ENCODE measurements at places on chromosomes 1 and 21. TPM values are rescaled to one million over a fixed set of nuclear protein-coding genes. Genes with fewer than 3 reads are reported as not detected.

PRDM16 gene
- polyA plus RNA-seq, result not detected

CFAP57 gene
- polyA plus RNA-seq, result 0.36 TPM

MYBPH gene
- polyA plus RNA-seq, result not detected

DNA sequence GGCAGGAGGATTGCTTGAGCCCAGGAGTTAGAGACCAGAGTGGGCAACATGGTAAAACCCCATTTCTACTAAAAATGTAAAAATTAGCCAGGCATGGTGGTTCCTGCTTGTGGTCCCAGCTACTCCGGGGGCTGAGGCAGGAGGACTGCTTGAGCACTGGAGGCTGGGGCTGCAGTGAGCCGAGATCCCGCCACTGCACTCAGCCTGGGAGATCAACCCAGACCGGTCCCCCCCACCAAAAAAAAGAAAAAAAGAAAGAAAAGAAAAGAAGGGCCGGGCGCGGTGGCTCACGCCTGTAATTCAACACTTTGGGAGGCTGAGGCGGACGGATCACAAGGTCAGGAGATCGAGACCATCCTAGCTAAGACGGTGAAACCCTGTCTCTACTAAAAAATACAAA lies 1.8 kb upstream of the GMEB1 start:
- H3K27me3 ChIP-seq, result no peaks in the 10 kb centered on the region
- H3K4me1 ChIP-seq, result peaks cover 5% of the 10 kb centered on the region

TMEM125 gene
- polyA plus RNA-seq, result not detected

GRCh38 chr1:241167121-241167630 lies 189.8 kb downstream of the RGS7 start:
- peaks cover 2% of the 10 kb centered on the region for H3K4me1 ChIP-seq
- no peak overlapping the region for H3K4me3 ChIP-seq
- no peak for DNase-seq
- no peak overlapping the region for H3K27ac ChIP-seq
- H3K36me3 ChIP-seq, result no peaks in the 10 kb centered on the region

HES2 gene
- polyA plus RNA-seq, result 0.03 TPM

- no peaks in the 10 kb centered on the region for H3K36me3 ChIP-seq
- no peak overlapping the region for H3K4me3 ChIP-seq
- peaks cover 19% of the 10 kb centered on the region for H3K4me1 ChIP-seq
- DNase-seq, result no peak
- H3K27me3 ChIP-seq, result peaks cover 14% of the 10 kb centered on the region
Measured at GRCh38 chr1:47687631-47688460, 250.0 kb downstream of the FOXD2 start.

DNA sequence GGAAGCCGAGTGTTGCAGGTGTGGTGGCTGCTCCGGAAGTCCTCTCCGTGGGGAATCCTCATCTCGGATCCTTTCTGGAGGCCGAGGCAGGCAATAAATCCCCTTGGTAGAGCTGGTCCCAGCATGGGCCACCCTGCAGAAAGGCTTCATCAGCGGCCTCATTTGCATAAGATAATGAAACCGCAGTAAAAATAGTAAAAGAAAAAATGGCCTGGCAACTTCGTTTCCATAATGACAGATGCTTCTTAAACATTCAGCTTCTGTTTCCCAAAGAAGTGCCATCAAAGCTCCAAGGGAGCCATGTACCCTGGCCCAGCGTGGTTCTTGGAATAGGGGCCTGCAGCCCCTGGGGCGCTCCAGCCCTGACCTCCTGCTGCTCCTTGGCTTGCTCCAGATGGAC lies 244.1 kb downstream of the GRIK3 start:
- H3K36me3 ChIP-seq, result no peaks in the 10 kb centered on the region
- H3K27ac ChIP-seq, result no peak overlapping the region
- H3K27me3 ChIP-seq, result no peaks in the 10 kb centered on the region

RNF223 gene
- polyA plus RNA-seq, result not detected

DNA sequence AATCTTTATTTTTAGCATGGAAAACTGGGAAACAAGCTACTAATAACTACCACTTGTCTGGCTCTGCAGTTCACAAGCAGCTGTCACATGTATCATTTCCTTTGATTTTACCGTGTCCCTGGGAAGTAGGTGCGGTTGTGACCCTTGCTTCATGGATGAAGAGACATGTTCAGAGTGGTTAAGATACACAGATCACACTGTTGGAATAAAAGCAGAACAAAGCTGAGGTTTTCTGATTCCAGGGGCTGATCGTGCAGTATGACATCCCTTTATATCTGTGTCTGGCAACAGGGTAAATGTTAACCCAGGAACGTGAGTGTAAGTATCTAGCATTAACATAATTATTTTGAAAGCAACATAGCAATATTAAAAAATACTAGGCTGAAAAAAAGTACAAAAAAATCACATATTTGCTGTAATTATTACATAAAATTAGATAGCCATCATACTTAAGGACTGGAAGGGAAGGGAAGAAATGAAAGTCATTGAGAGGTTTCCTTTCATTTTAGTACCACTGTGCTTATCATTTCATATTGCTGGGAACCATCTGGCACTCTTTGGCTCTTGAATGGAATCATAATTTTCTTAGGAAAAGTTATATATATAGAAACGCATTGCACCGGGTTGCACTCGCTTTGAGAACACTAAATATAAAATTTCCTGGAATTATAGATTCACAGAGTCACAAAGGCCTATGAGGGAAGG lies 62.8 kb upstream of the PAXBP1 start:
- H3K27ac ChIP-seq, result no peak overlapping the region
- no peak for DNase-seq
- H3K4me3 ChIP-seq, result no peak overlapping the region
- no peaks in the 10 kb centered on the region for H3K36me3 ChIP-seq

DNA sequence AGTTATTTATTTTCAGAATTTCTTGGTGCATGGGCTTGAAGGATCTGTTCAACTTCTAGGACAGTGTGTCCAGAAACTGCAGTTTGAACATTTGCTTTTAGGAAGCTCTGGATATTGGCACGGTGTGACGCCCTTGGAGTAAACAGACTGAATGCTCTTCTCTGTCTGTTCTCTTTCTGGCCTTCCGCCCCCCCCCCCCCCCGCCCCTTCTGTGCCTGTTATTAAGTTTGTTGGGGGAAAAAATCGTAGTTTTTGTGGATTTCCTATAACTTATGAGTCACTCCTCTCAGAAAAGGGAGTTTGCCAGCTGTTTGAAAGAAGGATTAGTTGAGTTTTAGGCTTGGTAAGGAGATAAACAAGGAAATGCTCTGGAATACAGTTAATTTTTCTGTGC lies 1.2 kb downstream of the KCTD3 start:
- peak overlapping the region; percentile 97 for H3K4me3 ChIP-seq
- DNase-seq, result peak; percentile 58
- no peaks in the 10 kb centered on the region for H3K36me3 ChIP-seq
- peak overlapping the region; percentile 85 for H3K27ac ChIP-seq
- no peaks in the 10 kb centered on the region for H3K27me3 ChIP-seq
- no peaks in the 10 kb centered on the region for H3K4me1 ChIP-seq

GRCh38 chr1:12179111-12179519 lies 12.3 kb downstream of the TNFRSF1B start:
- no peaks in the 10 kb centered on the region for H3K36me3 ChIP-seq
- no peak overlapping the region for H3K27ac ChIP-seq
- no peak for DNase-seq

GRCh38 chr1:65150583-65151263 lies 2.7 kb downstream of the AK4 start:
- DNase-seq, result no peak
- no peak overlapping the region for H3K4me3 ChIP-seq
- H3K36me3 ChIP-seq, result no peaks in the 10 kb centered on the region
- no peak overlapping the region for H3K27ac ChIP-seq
- no peaks in the 10 kb centered on the region for H3K27me3 ChIP-seq
- H3K4me1 ChIP-seq, result peaks cover 11% of the 10 kb centered on the region

DNA sequence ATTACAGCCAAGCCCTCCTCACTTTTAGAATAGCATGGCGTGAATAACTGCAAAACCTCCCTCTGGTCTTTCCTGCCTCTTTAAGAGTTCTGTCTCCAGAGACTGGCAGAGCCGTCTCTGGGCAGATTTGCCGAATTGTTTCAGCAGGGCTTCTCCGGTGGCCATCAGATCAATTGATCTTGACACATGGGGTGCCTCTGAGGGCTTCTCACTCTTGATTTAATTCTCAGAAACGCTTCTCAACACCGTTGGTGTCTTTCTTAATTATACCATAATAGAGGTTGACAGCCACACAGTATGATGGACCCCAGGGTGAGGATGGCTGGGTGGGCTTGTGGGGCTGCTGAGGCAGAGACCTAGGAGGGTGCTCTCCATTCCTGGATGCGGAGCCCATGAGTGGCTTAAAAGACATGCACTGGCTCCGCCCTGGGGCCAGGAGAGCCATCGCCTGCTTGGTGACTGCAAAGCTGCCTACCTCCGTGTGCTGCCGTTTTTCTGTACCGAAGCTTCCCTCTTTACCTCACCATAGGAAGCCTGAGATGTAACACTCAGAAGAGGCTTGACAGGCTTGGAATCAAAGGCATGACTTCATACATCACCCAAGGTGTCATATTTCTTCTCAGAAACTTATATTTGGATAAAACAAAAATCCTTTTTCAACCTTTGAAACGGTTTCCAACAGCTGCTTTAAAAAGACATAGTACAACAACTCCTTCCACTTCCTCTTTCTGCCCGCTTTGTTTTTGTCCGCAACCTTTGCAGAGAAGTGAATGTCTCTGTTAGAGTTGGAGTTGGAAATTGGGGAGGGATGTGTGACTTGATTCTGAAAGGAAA lies 82.9 kb downstream of the GALNT2 start:
- no peaks in the 10 kb centered on the region for H3K27me3 ChIP-seq
- H3K4me3 ChIP-seq, result no peak overlapping the region
- peaks cover 4% of the 10 kb centered on the region for H3K4me1 ChIP-seq

- no peaks in the 10 kb centered on the region for H3K27me3 ChIP-seq
- H3K4me3 ChIP-seq, result no peak overlapping the region
- peaks cover 31% of the 10 kb centered on the region for H3K36me3 ChIP-seq
- H3K27ac ChIP-seq, result no peak overlapping the region
Measured at GRCh38 chr1:32948390-32948722, 16.3 kb downstream of the RNF19B start.

KCNA2 gene
- polyA plus RNA-seq, result not detected

DNA sequence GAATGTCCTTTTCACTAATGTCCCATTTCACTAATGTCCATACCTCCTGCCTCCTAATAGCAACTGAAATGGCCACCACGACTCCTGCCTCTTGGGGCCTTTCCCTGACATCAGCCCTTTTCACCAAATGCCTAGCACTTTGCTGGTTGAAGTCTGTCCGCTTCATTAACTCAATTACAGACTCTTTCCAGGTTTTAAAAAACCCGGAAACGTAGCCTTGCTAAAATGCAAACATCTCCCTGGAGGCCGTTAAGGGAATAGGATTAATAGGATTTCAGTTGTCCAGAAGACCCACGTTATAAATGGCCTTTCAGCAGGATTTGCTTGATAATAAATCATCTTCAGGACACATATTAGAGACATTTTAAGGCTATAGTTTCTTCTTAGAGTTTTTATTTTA lies 25.7 kb upstream of the ERO1B start:
- H3K4me3 ChIP-seq, result no peak overlapping the region
- no peaks in the 10 kb centered on the region for H3K36me3 ChIP-seq
- no peak for DNase-seq
- no peaks in the 10 kb centered on the region for H3K27me3 ChIP-seq

DNA sequence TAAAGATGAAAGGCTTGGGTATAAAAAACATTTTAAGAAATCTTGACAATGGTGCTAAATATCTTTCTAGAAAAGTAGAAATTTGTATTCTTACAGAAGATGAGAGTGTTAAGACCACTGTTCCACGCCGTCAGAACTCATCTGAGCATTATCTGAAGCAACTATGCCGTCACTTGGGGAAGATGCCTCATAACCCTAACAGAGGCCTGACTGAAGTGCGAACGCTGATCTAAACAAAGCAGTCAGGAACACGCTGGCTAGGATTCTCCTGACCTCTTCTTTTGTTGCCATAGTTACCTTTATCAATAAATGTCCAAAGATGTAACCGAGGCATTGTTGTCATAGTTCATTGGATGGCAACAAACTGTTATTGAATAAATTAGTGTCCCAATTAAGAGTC lies 612.4 kb downstream of the LTN1 start:
- peak overlapping the region; percentile 99 for H3K27ac ChIP-seq
- H3K27me3 ChIP-seq, result no peaks in the 10 kb centered on the region
- no peak for DNase-seq
- no peaks in the 10 kb centered on the region for H3K36me3 ChIP-seq

SLFNL1 gene
- polyA plus RNA-seq, result 0.16 TPM

TMEM240 gene
- polyA plus RNA-seq, result 8.1 TPM

DNA sequence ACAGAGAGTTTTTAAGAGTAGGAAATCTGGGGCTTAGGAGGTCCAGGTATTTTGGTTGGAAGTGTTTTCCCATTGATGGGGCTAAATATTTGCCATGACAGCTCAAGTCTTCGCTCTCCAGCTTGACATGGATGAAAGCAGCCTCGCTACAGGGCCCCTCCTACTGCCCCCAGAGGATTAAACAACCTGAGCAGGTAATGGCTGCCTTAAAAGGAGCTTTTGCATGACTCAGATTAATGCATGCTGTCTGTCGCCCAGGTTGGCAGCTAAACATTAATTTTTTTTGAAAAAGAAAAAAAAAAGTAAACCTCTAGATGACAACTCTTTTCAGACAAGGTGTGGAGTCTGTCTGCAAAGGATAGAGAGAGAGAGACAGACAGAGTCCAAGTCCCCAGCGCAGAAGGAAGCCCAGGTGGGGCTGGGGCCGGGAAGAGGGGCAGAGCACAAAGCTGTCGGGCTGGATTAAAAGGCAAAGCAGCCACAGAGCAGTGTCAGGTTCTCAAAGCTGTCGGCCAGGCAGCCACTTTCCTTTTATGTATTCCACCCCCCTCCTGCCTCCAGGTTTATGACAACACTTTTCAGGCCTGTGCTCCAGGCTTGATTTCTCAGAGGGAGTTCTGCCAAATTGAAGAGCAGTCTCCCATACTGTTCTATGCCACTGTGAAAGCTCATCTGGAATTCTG lies 127.9 kb downstream of the CLIC6 start:
- H3K27ac ChIP-seq, result no peak overlapping the region
- H3K36me3 ChIP-seq, result peaks cover 53% of the 10 kb centered on the region
- H3K4me3 ChIP-seq, result no peak overlapping the region
- DNase-seq, result no peak
- no peaks in the 10 kb centered on the region for H3K4me1 ChIP-seq

DNA sequence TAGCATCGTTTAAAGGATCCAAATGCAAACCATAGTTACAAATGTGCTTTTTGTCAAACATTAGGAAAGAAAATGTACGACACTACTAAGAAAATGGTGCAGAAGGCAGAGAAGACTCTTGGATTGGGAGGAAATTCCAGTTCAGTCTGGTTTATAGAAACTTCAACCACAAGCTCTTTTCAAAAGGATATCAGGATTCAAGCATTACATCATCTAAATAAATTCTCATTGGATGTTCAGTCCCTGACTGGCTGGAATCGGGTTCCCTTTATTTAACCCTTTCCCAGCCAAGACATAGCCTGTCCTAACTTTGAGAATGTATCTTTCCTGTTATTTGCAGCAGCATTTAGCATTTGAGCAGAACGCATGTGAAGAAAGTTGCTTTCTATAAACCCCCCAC lies 184.6 kb downstream of the LMO4 start:
- DNase-seq, result no peak
- H3K27ac ChIP-seq, result peak overlapping the region; percentile 43
- H3K4me3 ChIP-seq, result no peak overlapping the region

NUP210L gene
- polyA plus RNA-seq, result not detected
